Cortex of kidney (tissue), 1 donor: ENCODE measurements at places on chromosomes 6 and 20.

DNA sequence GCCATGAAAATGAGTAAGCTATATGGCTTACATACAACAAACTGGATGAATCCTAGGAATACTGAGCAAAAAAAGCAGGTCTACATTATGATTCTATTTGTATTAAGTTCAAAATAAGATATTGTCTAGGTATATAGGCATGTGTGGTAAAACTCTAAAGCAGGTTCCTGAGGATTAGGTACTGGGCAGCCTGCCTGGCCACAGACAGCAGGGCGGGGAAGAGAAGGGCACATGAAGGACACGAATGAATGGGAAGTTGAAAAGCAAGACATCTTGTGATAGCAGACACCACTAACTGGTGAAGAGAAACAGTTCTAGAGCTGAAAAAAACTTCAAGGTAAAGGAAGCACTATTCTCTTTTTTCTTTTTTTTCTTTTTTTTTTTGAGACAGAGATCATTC lies 72.6 kb upstream of the SLC4A11 start:
- DNase-seq: no peak

- DNase-seq: no peak
These were observed 96.3 kb downstream of the NFATC2 start for GRCh38 chr20:51446230-51446629.

- DNase-seq: no peak
These were observed 862 bp downstream of the C20orf96 start for GRCh38 chr20:289693-290083.

GRCh38 chr20:49888212-49889000 lies 26.9 kb downstream of the SPATA2 start:
- DNase-seq: no peak

DNA sequence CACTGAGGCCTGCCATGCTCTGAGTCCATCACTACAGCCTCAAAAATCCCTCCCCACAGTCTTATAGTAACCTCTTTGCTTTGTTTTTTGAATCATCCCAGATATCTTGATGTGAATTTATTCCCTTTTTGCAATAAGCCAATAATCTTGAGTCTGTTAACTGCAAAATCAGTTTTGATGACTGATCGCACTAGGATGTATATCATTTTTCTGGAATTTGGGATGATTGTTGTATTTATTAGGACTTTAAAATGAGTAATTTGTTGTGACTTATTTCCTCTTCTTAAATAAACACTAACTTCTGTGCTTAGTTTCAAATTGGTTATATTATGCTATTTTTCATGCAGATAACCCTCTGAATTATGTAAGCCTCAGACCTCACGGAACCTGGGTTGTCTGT lies 5.6 kb downstream of the CST4 start:
- no peak for DNase-seq
